Activated CD4-positive, alpha-beta T cell treated with anti-CD3 and anti-CD28 coated beads for 1 hour (primary cell): ENCODE measurements at places on chromosomes 5 and 9.
A peak's percentile ranks its signal among the peaks of the same experiment; 100 is the strongest.

- no peak for DNase-seq
Measured at GRCh38 chr9:21592063-21592338, 109.9 kb upstream of the IFNE start.

DNA sequence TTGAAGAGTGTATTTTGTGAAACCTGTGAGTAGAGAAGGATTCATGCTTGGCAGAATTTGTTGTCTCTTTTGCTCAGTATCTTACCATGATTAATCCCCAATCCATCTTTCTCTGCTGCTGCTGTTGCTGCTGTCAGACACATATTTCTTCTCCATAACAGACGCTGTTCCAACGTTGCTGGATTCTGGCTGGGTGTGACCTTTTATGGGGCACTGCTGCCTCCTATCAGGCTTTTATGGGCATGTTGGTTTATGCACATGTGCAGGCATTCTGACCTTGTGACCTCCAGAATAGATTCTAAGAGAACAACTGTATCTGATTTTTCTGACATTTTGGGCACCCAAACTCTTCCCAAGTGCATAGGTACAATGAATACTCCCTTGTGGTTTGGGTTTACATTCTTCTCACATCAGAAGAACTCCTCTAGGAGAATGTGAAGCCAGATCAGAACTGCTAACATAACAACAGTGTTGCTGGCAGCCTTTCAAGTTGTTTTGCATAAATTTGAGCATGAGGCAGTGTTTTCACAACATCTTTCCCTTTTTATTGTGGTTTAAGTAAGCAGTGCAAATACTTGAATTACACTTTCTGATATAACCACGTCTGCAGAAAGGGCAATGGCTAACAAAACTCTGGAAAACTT, 9.2 kb upstream of the ISL1 start:
- DNase-seq: no peak

DNA sequence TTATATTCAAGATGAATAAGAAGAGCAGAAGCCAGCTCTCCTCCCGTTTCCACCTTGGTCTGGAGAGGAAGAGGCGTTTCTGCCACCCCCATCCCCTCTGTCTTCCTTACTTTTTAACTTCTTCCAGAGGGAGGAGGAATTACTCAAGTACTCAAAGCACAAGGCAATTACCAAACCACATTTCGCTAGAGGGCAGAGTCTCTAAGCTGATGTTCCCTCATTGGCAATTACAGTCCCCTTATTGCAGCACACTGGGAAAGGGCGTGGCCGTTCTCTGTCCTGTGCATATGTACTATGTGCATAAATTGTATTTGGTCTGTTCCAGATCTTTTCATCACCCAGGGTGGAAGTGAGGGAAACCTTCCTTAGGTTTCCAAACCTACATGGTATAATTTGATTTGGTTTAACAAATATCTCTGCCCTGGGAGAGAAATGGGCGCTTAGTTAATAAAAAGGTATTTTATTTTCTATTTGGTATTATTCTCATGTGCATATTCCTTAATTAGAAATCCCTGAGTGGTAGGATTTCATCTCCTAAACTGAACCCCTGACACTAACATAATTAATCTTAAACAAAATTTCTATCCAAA, 29.8 kb upstream of the ALDOB start:
- DNase-seq: no peak

GRCh38 chr9:118003240-118003639, 299.0 kb downstream of the TLR4 start:
- DNase-seq: no peak

DNA sequence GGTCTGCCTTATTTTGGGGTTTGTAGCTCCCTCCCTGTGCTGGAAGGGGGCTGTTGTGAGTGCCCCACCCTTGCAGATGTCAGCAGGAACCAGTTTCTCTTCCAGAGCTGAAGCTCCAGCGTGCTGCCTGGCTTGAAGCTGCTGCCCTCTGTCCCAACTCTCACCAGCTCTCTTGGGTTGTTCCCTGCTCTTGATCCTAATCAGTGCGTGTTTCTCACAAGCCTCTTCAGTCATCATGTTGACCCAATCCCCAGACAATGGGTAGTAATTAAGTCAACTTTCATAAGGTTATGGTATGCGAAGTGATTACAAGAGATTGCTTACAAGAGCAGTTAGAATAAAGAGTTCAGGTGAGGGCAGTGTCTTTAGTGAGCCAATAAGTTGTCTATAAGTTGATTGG, 57.0 kb downstream of the PDE8B start:
- no peak for DNase-seq

- DNase-seq: no peak
Measured at GRCh38 chr5:173494446-173494845, 122.0 kb downstream of the BOD1 start.

DNA sequence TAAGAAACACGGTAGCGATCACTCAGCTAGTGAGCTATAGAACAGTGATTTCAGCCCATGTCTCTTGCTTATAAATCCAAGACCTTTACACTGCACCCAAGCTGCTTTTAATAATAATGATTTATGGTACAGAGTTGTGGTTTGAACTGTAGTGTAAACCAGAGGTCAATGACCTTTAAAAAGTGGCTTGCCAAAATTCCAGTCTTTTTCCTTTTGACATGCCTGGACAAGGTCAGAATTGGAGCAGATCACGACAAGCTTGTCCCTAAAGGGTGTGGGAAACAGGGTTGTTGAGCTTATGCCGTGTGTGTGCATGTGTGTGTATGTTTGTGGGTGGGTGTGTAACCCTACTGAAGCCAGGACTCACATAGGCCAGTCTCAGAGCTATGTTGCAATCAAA, 225.3 kb upstream of the CLINT1 start:
- no peak for DNase-seq

DNA sequence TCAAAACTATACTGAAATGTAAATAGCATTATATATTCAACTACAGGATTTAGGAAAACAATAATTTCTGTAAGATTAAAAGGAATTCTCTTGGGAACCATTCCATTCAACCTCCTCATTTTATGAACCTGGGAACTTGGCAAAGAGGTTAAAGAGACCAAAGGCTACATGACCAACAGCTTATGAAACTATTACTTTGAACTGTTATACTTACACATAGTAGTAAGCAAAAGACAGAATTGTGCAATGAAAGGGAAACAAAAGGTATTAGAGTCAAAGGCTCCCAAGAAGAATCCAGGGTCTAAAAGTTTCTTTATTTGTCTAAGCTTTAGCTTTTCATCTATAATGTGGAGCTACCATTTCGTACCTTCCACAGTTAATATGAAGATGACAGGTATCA, 7.2 kb downstream of the C9orf72 start:
- no peak for DNase-seq

GRCh38 chr5:112125903-112126302, 293.2 kb downstream of the EPB41L4A start:
- DNase-seq: no peak

- DNase-seq: no peak
Measured at GRCh38 chr9:124008303-124008693, 3.3 kb upstream of the LHX2 start.

GRCh38 chr5:173916233-173916632, 28.1 kb downstream of the CPEB4 start:
- no peak for DNase-seq

GRCh38 chr5:124880903-124881697, 134.7 kb upstream of the ZNF608 start:
- no peak for DNase-seq

- DNase-seq: peak; percentile 70
Measured at GRCh38 chr5:142095651-142096330, 12.8 kb upstream of the NDFIP1 start.

DNA sequence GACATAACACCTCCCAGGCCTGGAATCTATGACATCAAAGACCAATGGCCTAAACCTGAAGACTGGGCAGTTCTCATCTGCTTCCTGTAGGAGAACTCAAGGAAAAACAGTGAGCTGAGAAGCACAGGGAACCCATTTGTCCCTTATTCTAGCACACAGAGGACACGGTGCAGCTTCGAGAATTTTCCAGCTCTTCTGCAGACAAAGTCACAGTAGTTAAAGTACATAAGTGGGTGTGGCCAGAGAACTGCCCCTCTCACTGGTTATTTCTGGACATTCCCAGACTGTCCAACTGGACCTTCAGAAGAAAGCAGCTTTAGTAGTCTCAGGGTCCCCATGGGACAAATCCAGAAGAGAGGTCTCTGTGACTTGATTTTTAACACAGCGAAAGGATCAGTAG, 114.6 kb downstream of the KLHL3 start:
- DNase-seq: no peak

GRCh38 chr9:134618163-134618832, 23.3 kb upstream of the COL5A1 start:
- DNase-seq: no peak

GRCh38 chr5:156359476-156359875, 32.5 kb downstream of the SGCD start:
- DNase-seq: no peak

- DNase-seq: no peak
Measured at GRCh38 chr5:111555760-111556159, 43.4 kb upstream of the STARD4 start.

- DNase-seq: no peak
Measured at GRCh38 chr5:139068060-139068459, 130.1 kb downstream of the SIL1 start.

- DNase-seq: no peak
Measured at GRCh38 chr9:37187713-37188439, 67.5 kb downstream of the ZCCHC7 start.

DNA sequence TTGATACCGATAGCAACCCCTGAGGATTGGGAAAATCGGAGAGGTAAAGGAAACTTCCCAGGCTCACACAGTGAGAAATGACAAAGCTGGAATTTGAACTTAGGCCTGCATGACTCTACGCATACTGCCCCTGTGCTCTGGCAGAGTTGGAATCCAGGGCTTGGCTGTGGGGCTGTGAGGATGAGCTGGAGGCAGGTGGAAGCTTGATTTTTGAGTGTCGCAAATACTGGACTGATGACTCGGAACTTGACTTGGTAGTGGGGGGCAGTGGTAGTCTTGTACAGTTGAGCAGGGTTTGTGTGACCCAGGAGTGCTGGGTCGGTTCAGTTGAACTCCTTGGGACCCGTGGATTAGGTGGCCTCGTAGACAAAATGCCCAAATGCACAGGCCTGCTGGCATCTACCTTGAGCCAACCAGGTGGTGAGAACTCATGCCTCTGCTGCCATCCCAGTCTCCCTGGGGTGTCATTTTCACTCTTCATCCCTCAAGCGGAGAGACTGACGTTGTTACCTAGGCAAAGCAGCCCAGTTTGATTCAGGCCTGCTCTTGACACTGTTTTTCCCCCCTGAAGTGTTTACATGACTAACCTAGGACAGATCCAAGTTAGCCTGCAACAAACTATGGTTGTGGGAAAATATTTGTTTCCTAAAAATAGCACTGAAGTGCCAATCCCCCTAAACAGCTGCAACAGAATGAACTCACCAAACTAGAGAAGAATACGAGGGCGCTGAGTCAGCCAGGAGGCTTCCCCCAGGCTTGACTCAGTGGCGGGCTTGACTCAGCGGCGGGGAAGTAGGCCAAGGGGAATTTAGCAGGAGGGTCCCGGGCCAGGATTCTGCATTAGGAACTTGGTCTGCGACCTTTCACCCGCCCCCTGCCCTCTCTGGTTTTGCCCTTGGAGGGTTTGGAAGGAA, 45.7 kb upstream of the ORM1 start:
- DNase-seq: no peak

- no peak for DNase-seq
Measured at GRCh38 chr9:14608540-14608939, 84.7 kb downstream of the ZDHHC21 start.

DNA sequence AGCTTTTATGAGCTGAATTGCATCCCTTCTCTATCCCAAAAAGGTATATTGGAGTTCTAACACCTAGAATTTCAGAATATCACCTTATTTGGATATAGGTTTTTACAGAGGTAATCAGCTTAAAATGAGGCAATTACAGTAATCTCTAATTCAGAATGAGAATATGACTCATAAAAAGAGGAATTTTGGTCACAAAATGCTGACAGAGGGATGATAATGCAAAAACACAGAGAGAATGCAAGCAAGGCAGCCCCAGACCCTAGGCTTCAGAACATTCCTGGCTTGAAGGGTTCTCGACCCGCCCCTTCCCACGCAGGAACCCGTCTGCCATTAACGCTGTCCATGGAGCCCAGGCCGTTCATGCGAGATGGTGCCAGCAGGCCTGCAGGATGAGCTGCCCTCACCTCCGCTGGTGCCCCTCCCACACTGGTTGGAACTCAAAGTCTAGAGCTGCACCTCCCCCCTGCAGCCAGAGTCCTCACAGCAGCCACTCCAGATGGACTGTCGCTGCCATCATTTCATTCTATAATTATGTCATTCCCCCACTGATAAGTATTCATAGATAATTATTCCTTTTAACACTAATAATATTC, 1173.4 kb upstream of the ACO1 start:
- no peak for DNase-seq

- DNase-seq: no peak
Measured at GRCh38 chr5:81608976-81609375, 141.9 kb downstream of the SSBP2 start.

DNA sequence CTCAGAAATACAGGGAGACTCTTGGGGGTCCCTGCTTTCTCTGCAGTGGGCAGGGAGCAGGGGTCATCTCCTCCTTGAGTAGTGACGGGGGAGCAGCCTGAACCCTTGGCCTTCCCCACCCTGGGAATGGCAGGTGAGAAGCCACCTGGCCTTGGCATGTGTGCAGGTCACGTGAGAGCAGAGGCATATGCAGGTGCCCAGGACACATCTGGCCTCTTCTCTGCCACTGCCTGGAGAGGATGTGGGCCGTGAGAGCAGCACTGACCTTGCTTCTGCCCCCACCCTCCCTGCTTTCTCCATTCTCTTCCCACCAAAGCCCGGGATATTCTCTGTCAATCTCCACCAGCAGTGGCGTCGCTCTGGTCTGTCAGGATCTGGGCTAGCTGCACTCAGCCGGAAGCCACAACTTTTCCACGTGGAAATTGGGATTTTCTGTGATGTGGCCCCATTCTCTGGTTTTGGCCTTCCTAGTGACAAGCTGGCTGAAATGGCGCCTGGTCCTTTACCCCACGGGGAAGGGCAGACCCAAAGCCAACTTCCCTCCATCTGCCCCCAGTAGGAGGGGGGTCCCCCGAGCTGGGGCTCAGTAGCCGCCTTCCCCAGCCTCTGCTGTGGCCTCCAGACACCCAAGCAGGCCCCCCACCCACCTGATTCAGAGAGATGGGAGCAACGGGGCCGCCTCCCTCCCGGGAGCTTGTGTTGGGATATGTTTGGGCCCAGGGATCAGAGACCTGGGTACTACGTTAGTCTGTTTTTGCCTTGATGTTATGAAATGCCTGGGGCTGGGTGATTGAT, 70.4 kb upstream of the FCN1 start:
- no peak for DNase-seq

GRCh38 chr9:73911804-73912203, 585.3 kb upstream of the RORB start:
- DNase-seq: no peak

DNA sequence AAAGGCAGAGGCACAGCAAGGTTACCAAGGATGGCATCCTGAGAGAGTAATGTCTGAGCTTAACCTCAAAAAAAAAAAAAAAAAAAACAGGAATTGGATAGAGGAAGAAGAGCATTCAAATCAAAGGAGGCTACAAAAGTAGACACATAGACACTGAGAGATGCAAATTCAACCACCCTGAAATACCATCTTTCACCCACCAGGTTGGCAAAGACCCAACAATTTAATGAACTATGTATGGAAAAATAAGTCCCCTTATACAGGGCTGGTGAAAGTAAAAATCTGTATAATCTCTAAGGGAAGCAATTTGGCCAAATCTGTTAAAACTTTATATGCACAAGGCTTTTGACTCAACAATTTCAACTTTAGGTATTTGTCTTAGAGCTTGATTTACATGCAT, 4.9 kb downstream of the NADK2 start:
- no peak for DNase-seq

- DNase-seq: no peak
Measured at GRCh38 chr9:70563431-70564204, 149.2 kb upstream of the KLF9 start.

- DNase-seq: no peak
Measured at GRCh38 chr9:94913550-94913949, 187.1 kb downstream of the AOPEP start.
